C1 segment of cervical spinal cord (tissue), 14 donors: ENCODE measurements at places on chromosomes 7 and 10.

GRCh38 chr10:32437334-32437733 is 8.6 kb upstream of the CCDC7 start:
- no peak for DNase-seq

GRCh38 chr10:113751181-113751732 is at the start of gene PLEKHS1:
TSS of gene PLEKHS1 (plus strand) at chr10:113751682. CDS start at chr10:113755278, 3,596 bp downstream.
- no peak for DNase-seq

DNA sequence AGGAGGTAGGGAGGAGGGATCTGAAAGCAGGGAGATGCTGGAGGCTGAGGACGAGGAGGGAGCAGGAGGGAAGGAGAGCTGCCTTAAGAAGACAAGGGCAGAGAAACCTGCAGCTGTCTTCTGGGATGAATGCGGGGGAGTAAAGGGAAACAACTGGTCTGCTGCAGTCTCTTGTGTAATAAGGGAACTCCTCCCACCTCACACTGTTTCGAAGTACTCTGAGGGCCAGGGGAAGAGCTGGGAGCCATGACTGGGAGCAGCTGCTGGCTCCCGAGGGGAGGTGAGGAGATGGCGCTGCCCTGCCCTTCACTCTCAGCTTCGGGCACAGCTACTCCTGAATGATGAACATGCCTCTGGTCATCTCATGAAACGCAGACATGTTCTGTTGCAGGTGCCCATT is 65.1 kb downstream of the CLEC2L start:
- no peak for DNase-seq

- no peak for DNase-seq
Measured at GRCh38 chr7:139634087-139634486, 110.6 kb downstream of the CLEC2L start.

- no peak for DNase-seq
Measured at GRCh38 chr10:89576022-89576421, 40.6 kb upstream of the SLC16A12 start.

GRCh38 chr7:155222061-155222460 is 75.6 kb upstream of the INSIG1 start:
- no peak for DNase-seq

DNA sequence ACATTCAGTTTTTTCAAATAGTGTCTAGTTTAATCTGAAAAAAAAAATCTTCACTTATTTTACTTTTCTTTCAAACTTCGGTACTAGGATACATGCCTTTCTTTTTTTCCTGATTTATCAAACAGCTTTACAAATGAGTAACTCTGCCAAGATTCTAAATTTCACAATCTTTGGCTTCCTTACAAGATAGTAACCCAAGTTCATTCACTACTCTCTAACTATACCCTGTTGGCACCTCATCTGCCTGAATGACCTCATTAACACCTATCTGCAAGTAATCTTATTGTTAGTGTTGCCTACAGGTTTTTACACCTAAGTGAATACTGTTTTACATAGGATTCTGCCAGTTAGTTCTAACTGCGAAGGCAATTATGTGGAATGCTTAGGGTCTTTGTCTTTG is 159.8 kb downstream of the FOXP2 start:
- no peak for DNase-seq

- no peak for DNase-seq
Measured at GRCh38 chr10:124448696-124449169, 1.1 kb downstream of the NKX1-2 start.

DNA sequence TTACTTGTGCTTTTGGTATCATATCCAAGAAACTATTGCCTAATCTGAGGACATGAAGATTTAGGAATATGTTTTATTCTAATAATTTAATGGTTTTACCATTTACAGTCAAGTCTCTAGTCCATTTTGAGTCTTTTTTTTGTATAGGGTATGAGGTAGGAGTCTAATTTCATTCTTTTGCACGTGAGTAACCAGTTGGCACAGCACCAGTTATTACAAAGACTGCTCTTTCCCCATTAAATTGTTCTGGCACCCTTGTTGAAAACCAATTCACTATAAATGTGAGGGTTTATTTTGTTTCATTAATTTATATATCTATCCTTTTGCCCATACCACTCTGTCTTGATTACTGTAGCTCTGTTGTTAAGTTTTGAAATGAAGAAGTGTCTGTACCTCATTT is 381.6 kb downstream of the SUGCT start:
- no peak for DNase-seq

DNA sequence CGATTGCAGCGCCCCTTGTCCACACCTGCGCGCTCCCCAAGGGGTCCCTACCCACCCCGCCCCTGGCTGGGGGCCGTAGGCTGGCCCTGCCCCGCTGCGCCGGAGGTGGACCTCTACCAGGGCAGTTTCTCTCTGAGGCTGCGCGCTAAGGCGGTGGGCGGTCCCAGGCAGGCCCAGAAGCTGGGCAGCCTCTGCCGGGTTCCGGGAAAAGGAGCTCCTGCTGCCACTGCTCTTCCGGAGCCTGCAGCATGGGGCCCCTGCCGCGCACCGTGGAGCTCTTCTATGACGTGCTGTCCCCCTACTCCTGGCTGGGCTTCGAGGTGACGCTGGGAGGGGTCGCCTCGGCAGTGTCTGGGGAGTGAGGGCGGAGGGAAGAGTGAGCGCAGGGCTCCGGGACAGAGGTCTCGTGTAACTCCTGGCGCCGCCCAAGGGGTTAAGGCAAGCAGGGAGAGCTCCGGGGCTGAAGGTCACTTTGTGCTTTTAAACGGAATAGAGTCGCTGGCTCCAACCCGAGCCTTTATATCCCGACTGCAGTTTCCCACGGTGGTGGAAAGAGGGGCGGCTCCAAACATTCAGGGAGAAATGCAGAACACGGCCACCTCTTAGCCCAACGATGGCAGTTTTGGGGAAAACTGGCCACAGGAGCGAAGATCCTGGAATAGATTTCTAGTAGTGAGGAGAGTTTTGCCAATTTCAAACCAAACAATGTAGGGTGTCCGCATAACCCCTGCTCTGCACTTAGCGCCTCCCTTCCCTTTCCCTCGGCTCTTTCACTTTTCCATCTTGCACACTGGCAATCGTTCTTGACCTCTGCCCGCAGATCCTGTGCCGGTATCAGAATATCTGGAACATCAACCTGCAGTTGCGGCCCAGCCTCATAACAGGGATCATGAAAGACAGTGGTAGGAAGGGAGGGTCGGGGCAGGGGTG is at the start of gene GSTK1:
TSS of gene GSTK1 (plus strand) at position 176 of the 930 bp plus-strand sequence. CDS start at position 249, 73 bp downstream.
- DNase-seq, result peak; percentile 75

- DNase-seq, result no peak
Measured at GRCh38 chr7:137577184-137577583, 233.7 kb upstream of the PTN start.

GRCh38 chr10:128286141-128286761 is 160.0 kb upstream of the MKI67 start:
- no peak for DNase-seq

GRCh38 chr10:23980094-23980493 is 228.8 kb upstream of the KIAA1217 start:
- DNase-seq, result no peak

GRCh38 chr10:101467286-101467770 is 113.4 kb downstream of the BTRC start:
- DNase-seq, result no peak

DNA sequence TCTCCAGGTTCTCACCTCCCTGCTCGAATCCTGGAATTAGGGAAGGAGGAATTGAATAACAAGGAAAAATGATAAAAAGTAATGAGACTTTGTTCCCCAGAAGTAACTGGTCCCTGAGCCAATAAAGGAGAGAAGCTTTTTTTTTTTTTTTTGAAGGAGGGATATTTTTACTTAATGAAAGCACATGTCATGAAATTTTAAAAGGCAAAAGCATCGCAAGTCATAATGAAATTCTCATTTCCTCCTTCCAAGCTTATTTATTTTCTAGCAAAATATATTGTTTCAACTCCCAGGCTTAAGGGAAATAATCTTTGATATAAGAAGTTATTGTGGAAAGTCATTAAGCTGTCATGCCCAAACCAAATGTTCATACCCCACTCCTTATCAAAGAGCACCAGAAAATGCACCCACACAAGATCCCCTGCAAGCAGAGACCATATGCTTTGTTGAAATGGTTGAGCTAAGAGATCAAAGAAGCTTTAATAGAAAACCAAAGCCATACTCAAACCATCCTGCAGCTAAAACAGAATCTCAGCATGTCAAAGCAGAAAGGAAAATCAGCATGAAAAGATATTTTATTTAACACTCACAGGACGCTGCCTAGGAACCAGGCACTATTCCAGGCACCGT is 16.7 kb upstream of the ABCC2 start:
- DNase-seq, result no peak

- DNase-seq, result no peak
Measured at GRCh38 chr10:122170802-122171201, 100.3 kb upstream of the BTBD16 start.

DNA sequence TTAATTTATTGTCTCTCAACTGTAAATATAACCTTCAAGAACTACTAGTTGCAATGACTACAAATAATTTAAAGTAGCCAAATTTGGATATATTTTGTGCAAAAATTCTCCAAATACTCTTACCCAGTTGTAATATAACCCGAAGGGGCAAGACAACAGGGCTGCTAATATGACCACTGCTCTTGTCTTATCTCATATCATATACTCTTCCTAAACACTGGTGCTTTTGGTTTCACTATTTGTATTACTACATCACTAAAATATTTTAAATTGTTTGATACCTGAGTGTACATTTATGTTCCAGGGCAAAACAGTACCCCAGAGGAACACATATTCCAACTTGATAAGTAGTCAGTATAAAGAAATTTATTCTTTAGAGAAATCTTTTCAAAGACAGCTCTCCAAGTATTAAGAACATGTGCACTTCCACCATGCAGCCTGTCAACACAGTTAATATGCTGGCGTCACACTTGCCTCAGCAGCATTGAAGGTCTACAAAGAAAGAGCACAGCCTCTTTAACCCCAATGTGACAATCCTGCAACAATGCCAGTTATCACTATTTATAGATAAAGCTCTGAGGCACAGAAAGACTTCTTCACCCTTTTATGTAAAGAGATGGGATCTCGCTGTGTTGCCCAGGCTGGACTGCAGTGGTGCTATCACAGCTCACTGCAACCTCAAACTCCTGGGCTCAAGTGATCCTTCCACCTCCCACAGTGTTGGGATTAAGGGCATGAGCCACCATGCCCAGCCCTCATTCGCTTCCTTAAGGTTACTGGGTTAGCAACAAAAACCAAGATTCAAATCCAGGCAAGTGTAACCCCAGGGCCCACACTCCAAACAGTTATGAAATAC is 37.8 kb downstream of the RHEB start:
- no peak for DNase-seq

GRCh38 chr10:122637376-122637775 is 62.3 kb downstream of the C10orf120 start:
- no peak for DNase-seq

DNA sequence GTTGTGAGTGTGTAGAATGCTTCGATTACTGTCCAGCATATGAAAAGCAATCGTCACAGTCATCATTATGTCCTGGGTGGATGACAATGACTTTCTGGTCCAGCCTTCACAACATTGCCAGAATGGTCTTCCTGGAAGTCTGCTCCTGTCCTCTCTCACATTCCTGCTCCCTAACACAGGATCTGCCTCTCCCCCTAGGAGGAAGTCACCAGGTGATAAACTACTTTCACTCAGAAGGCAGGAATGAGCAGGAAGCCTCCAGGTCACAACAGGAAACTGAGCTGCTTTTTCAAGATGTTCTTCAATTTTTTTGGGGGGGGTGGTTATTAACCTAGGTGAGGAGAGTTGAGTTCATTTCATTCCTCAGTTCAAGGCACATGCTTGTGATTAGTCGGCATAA is 13.6 kb upstream of the GPNMB start:
- no peak for DNase-seq

GRCh38 chr7:64873155-64873500 is 29.9 kb upstream of the ZNF273 start:
- no peak for DNase-seq

DNA sequence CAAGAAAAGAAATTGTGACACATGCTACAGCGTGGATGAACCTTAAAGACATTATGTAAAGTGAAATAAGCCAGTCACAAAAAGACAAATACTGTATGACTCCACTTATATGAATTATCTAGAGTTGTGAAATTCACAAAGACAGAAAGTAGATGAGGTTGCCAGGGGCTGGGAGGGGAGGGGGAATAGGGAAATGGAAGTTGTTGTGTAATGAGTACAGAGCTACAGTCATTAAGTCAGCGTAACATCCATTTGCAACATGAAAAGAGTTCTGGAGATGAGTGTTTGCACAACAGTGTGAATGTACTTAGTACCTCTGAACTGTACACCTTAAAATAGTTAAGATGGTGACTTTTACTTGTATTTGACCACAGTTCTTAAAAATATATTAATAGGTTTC is 112.1 kb upstream of the CDK1 start:
- no peak for DNase-seq

DNA sequence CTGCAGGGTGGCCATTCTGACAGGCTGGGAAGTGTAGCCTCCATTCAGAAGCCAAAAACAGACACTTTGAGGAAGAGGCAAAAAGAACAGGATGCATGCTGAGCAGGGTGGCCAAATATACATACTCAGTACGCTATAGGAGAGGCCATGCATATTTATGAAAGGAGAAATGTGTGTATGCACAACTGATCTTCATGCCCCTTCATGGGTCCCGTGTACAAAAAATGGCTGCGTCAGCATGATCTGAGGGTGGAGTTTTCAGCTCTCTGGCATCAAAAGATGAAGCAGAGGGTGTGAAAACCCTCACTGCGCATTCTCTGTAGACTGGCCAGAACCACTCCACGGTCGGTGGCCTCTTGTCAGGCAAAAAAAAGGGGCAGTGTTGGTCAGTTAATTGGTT is 35.5 kb upstream of the OIT3 start:
- DNase-seq, result no peak
